NCI-H1092 (cell line): ENCODE measurements at places on chromosomes 12 and 14.
A peak's percentile ranks its signal among the peaks of the same experiment; 100 is the strongest.

DNA sequence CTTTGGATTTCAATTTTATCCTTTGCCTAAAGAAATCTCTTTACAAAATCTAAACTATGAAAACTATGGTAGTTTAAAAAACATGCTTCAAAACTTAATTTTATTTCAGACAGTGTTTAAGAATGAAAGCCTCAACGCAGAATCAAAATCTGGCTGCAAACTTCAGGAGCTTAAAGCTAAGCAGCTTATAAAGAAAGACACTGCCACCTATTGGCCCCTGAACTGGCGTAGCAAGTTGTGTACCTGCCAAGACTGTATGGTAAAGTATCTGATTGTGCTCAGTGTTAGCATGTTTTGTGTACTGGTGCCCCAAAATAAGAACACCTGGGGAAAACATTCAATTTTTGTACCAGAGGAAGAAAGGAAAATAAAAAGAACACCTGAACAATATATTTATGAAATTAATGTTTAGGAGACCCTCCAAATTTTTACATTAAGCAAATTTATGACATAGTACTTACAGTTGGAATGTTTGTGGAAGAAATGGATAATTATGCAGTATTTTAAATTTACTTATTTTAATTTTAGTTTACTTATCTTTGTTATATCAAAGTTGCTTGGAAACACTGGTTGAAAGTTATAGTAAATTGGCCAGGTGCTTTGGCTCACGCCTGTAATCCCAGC is 12.2 kb downstream of the UBR7 start:
- peak; percentile 17 for DNase-seq

DNA sequence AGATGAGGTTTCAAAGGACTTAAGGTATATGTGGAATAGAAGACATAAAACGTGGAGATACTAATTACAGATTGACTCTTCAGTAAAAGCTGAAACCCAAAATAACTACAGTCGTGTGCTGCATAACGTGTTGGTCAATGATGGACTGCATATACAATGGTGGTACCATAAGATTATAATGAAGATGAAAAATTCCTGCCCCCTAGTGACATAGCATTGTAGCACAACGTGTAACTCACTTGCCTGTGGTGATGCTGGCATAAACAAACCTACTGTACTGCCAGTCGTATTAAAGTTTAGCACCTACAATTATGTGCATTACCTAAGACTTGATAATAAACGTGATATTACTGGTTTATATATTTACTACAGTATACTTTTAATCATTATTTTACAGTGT is 150.3 kb downstream of the LRRK2 start:
- DNase-seq = no peak

DNA sequence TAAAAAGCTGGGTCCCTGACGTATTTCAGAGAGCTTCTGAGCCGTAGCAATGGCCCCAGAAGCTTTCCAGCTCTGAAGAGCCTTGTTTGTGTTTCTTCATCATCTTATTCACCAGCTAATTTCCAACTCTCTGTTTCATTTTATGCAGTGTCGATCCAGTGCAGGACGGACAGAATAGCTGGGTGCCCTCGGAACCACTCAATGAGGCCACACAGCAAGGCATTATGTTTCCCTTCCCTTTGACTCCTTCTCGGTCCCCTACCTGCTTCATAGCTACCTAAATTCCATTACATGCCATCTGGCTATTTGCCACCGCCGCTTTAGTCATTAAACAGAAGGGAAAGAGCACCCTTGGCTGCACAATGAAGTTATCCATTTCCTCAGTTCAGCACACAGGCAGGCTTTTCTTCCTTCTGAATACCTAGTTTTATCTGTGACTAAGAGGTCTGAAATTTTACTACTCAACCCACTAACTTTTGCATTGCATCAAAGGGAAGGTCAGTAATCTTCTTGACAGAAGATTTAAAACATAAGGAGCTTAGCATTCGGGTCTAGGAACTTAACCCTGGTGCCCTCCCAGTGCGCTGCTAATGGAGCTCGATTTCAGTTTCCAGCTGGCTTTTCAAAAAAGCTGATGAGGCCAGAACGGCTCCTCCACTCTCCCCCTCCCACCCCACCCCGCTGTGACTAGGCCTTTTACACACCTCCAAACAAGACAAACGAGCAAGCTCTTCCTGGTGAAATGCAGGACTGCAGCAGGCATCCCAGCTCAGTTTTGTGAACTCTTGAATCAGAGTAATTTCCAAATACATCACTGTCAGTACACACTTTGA is 176.8 kb downstream of the GXYLT1 start:
- no peak for DNase-seq

GRCh38 chr14:31950764-31951637 is 126.1 kb upstream of the ARHGAP5 start:
- DNase-seq = peak; percentile 22

DNA sequence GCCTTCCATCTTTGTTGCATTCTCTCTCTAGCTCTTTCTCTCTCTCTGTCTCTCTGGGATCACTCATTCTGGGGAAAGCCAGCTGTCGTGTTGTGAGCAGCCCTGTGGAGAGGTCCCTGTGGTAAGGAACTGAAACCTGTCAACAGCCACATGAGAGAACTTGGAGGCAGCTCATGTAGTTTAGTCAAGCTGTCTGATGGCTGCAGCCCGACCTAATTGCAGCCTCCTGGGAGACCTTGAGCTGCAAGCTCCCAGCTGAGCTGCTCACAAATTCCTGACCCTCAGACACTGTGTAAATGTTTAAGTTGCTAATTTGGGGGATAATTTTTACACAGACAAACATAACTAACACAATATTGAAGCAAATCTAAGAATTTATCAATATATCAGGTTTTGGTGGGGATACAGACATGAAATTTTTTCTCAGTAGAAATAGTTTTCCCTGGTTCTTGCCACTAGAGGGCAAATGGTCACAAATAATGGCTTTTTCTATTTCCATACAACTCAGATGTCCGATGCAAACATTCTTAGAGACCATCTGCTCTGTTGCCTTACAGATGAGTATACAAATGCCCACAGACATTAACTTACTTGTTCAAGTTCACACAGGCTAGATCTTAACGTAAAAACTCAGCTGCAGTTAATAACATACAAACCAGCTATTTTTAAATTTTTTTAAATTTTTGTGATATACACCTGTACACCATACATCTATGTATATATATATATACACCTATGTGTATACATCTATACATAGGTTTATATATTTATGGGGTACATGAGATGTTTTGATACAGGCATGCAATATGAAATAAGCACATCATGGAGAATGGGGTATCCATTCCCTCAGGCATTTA is 15.5 kb upstream of the KRR1 start:
- DNase-seq = peak; percentile 48

- DNase-seq = no peak
These were observed 94.7 kb downstream of the TMTC2 start for GRCh38 chr12:82781309-82781997.

GRCh38 chr12:65612440-65612839 is 211.8 kb upstream of the HMGA2 start:
- DNase-seq = no peak

- DNase-seq = peak; percentile 17
These were observed 1419.4 kb downstream of the FSCB start for GRCh38 chr14:43087666-43088065.

DNA sequence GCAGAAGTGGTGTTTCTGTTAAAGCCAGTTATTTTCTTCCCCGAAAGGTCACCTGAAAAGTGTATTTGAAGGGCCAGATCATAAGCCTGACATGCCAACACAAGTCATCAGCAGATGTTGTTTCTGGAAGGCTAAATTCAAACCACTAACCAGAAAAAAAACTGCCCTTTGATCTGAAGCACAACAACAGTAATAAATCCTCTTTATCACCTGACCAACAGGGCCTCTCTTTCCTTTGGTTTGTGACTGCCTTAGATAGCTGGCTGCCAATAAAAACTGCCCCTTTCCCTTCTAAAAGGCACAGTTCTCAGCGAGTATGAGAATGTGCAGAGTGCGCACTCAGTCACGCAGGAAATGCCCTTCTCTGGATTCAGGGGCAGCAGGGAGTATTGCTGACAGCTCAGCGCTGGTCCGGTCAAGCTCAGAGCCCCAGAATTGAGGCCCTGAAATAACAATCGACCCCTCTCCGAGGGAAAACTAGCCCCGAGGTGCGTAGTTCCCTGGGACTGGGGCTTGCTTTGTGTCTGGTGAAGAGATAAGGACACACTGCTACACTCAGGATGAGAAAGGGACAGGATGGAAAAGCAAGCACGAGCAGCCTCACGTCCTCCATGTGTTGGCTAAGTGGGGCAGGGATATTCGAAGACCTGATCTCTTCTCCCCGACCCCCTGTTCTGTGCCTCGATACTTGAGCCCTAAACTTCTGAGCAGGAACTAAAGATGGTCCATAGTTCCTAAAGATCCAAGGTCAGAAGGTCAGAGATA is 184.2 kb upstream of the GZMB start:
- DNase-seq = no peak
